ENCODE measurements at places on chromosomes 12 and 14.

GRCh38 chr12:123034022-123034541 lies 53.6 kb downstream of the ARL6IP4 start:
- DNase-seq, result no peak
- no peaks in the 10 kb centered on the region for H3K36me3 ChIP-seq
- H3K27me3 ChIP-seq, result no peaks in the 10 kb centered on the region
- H3K27ac ChIP-seq, result no peak overlapping the region
- no peaks in the 10 kb centered on the region for H3K4me1 ChIP-seq
- no peak overlapping the region for H3K4me3 ChIP-seq

DNA sequence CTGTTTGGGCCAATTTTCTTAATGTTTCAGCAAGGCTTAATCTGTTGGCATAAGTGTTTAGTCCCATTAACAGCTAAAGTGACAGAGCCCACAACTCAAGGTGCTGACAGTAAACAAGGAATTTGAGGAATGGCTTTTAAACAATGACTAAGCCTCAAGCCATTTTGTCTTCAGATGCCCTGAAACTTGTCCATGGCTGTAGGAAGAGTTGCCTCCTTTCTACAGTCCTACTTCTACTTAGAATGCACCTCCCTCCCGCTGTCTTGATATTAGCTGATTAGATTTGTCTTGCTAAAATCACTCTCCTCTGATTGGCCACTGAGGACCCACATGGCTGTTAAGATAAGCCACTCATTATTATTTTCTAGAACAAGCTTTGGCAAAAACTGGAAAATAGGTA lies 188.4 kb upstream of the OTX2 start:
- H3K4me1 ChIP-seq, result peaks cover 7% of the 10 kb centered on the region
- no peaks in the 10 kb centered on the region for H3K27me3 ChIP-seq
- H3K27ac ChIP-seq, result no peak overlapping the region
- no peaks in the 10 kb centered on the region for H3K36me3 ChIP-seq
- no peak overlapping the region for H3K4me3 ChIP-seq
- DNase-seq, result no peak

DNA sequence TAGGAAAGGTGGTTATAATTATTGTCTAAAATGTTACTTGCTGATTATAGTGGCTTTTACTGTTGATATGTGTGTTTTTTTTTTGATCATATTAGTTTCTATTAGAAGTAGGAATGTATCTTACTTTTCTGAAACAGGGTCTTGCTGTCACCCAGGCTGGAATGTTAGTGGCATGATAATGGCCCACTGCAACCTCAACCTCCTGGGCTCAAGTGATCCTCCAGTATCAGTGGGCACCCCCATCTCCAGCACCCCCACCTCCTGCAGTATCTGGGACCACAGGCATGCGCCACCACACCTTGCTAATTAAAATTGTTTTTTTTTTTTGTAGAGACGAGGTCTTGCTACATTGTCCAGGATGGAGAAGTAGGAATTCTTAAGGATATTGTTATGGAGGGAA lies 11.3 kb downstream of the ATF1 start:
- no peak for DNase-seq
- H3K36me3 ChIP-seq, result peaks cover under 1% of the 10 kb centered on the region
- no peaks in the 10 kb centered on the region for H3K4me1 ChIP-seq
- H3K27me3 ChIP-seq, result no peaks in the 10 kb centered on the region
- H3K27ac ChIP-seq, result no peak overlapping the region
- no peak overlapping the region for H3K4me3 ChIP-seq

GRCh38 chr14:64728856-64729255 lies 24.6 kb downstream of the PLEKHG3 start:
- no peak for DNase-seq
- peaks cover 47% of the 10 kb centered on the region for H3K36me3 ChIP-seq
- no peak overlapping the region for H3K4me3 ChIP-seq
- H3K27me3 ChIP-seq, result no peaks in the 10 kb centered on the region
- no peak overlapping the region for H3K27ac ChIP-seq
- peaks cover 22% of the 10 kb centered on the region for H3K4me1 ChIP-seq

GRCh38 chr14:101019541-101019940 lies 116.0 kb upstream of the RTL1 start:
- H3K27ac ChIP-seq, result no peak overlapping the region
- no peak overlapping the region for H3K4me3 ChIP-seq
- H3K27me3 ChIP-seq, result no peaks in the 10 kb centered on the region

DNA sequence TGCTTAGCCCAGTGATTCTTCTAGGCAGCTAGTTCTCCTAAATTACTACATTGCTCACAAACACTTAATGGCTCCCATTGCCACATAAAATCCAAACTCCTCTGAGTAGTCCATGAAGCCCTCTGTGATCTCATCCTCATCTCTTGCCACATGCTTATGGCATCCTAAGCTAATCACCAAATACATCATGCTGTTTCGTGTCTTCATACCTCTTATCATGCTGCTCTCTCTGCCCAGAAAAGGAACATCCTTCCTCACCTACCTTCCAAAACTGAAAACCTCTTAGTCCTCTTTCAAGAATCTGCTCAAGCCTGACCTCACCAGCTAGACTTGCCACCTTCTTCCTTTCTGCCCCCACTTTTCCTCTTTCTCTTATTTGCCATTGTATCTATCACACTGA lies 108.5 kb downstream of the DUSP6 start:
- H3K27ac ChIP-seq, result no peak overlapping the region
- no peaks in the 10 kb centered on the region for H3K36me3 ChIP-seq
- H3K4me3 ChIP-seq, result no peak overlapping the region
- peaks cover 16% of the 10 kb centered on the region for H3K4me1 ChIP-seq
- DNase-seq, result no peak
- peaks cover 1% of the 10 kb centered on the region for H3K27me3 ChIP-seq

DNA sequence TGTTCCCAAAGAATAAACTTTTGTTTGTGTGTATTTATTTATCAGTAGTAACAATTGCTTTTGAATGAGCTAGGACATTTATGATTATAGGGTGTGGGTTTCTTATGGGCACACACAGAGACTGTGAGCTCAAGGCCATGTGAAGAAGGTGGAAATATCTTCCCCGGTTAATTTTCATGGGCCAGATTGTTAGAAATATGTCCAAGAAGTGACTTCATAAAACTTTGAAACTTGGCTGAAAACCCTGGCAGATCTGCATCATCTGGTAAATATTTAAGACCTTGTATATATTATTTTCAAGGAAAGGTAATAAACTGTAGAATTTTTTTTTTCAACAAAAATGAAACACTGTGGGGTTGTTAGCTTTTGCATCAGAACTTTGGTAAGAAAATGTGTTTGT lies 53.5 kb upstream of the RNU6-8 start:
- H3K4me3 ChIP-seq, result no peak overlapping the region
- no peaks in the 10 kb centered on the region for H3K36me3 ChIP-seq
- no peaks in the 10 kb centered on the region for H3K27me3 ChIP-seq
- H3K27ac ChIP-seq, result no peak overlapping the region
- H3K4me1 ChIP-seq, result no peaks in the 10 kb centered on the region

- no peaks in the 10 kb centered on the region for H3K36me3 ChIP-seq
- H3K4me3 ChIP-seq, result no peak overlapping the region
- no peaks in the 10 kb centered on the region for H3K27me3 ChIP-seq
- H3K4me1 ChIP-seq, result no peaks in the 10 kb centered on the region
Measured at GRCh38 chr12:50248883-50249282, 34.4 kb downstream of the LIMA1 start.

All from H1 (cell line).